SJSA1 (cell line): ENCODE measurements at places on chromosomes 16 and 17. TPM values are rescaled to one million over a fixed set of nuclear protein-coding genes. Genes with fewer than 3 reads are reported as not detected.

GRCh38 chr16:88063211-88063773 lies 112.1 kb downstream of the BANP start:
- no peak overlapping the region for H3K4me3 ChIP-seq
- DNase-seq = no peak
- no peaks in the 10 kb centered on the region for H3K27me3 ChIP-seq
- peak overlapping the region; percentile 62 for H3K27ac ChIP-seq

DNA sequence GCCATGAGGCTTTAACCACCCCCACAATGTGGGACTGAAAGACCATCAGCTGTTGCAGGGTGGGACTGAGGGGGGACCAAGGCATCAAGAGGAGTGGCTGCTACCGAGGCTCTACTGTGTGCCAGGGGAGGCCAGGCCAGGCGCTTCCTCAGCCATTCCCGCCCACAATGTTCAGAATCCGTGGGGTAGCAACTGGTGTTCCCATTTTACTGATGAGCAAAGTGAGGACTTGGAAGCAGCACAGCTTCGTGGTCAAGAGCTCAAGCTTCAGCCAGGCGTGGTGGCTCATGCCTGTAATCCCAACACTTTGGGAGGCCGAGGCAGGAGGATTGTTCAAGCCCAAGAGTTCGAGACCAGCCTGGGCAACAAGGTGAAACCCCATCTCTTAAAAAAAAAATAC lies 65.9 kb downstream of the SCNN1B start:
- H3K4me3 ChIP-seq = no peak overlapping the region
- H3K36me3 ChIP-seq = no peaks in the 10 kb centered on the region
- no peaks in the 10 kb centered on the region for H3K4me1 ChIP-seq
- H3K27me3 ChIP-seq = no peaks in the 10 kb centered on the region
- H3K27ac ChIP-seq = no peak overlapping the region

- DNase-seq = no peak
- peaks cover 9% of the 10 kb centered on the region for H3K27me3 ChIP-seq
- no peaks in the 10 kb centered on the region for H3K4me1 ChIP-seq
- no peak overlapping the region for H3K4me3 ChIP-seq
These were observed 2.5 kb downstream of the ACSM1 start for GRCh38 chr16:20695024-20695423.

- H3K4me3 ChIP-seq = no peak overlapping the region
- DNase-seq = peak; percentile 60
- no peaks in the 10 kb centered on the region for H3K36me3 ChIP-seq
These were observed 88.6 kb downstream of the USP31 start for GRCh38 chr16:23060458-23061320.

DNA sequence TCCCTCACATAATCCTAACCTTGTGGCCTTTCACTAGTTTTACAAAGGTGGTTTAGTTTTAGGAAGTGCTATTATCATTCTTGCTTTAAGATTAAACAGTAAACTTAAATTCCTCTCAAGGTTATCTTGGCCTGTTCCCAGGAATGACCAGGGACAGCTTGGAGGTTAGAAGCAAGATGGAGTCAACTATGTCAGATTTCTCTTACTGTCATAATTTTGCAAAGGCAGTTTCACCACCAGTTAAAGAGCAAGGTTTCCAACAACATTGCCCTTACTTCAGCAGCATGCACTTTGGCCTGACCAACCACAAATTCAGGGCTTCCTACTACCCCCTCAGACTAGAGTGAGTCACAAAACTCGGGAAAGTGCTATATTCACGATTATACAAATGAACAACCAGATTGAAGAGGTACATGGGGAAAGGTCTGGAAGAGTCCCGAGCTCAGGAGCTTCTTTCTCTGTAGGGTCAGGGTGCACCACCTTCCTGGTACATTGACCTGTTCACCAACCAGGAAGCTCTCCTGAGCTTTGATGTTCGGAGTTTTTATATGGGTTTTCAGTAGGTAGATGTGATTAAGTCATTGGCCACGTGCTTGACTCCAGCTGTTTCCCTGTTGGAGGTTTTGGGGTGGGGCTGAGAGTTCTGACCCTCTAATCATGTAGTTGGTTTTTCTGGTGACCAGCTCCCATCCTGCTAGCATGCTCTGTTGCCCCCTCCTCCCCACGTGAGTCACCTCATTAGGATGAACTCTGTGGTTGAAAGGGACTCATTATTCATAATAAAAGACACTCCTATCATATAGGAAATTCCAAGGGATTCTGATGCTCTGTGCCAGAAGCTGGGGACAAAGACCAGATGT lies 19.4 kb downstream of the RHOT1 start:
- H3K36me3 ChIP-seq = peaks cover 28% of the 10 kb centered on the region
- peak overlapping the region; percentile 14; the same call in 1 of the 2 replicates for H3K27ac ChIP-seq
- no peak overlapping the region for H3K4me3 ChIP-seq
- peak; percentile 72 for DNase-seq

DNA sequence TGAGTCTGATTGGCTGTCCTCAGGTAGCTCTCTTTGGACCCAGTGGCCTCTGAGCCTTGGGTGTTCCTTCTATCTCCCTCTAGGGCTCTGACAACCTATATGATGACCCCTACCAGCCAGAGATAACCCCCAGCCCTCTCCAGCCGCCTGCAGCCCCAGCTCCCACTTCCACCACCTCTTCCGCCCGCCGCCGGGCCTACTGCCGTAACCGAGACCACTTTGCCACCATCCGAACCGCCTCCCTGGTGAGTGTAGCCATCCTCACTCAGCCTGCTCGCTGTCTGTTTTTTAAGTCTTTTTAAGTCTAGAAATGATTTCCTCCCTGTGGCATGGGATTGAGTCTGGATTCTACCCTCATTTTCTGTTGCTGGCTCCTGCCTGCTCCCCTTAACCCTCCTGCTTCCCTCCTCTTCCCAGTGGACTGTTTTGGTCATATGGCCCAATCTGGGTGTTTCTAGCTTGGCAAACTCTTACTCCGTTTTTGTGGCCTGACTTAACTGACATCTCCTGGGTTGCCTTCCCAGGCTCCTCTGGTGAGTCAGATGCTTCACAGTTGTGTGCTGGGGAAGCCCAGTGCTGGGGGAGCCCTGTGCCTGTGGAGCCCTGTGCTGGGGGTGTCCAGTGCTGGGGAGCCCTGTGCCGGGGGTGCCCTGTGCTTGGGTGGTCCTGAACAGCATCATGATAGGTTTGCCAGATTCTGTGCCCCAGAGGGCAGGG lies 9.9 kb downstream of the TAOK2 start:
- H3K4me3 ChIP-seq = no peak overlapping the region
- no peaks in the 10 kb centered on the region for H3K27me3 ChIP-seq
- H3K27ac ChIP-seq = no peak overlapping the region
- peaks cover 100% of the 10 kb centered on the region for H3K36me3 ChIP-seq
- no peaks in the 10 kb centered on the region for H3K4me1 ChIP-seq

DNA sequence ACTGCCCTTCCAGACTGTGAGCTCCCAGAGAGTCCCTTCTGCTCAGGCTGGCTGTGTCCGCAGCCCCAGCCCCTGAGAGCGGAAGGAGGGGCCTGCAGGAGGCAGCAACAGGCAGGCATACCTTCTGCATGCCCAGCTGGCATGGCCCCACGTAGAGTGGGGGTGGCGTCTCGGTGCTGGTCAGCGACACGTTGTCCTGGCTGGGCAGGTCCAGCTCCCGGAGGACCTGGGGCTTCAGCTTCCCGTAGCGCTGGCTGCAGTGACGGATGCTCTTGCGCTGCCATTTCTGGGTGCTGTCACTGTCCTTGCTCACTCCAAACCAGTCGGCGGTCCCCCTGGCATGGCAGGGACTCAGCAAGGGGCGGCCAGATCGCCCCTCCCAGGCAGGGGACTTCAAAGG lies 9.0 kb downstream of the RHBDF1 start:
- H3K27me3 ChIP-seq = no peaks in the 10 kb centered on the region
- no peaks in the 10 kb centered on the region for H3K4me1 ChIP-seq
- DNase-seq = no peak
- no peak overlapping the region for H3K4me3 ChIP-seq
- H3K36me3 ChIP-seq = peaks cover 75% of the 10 kb centered on the region

DNA sequence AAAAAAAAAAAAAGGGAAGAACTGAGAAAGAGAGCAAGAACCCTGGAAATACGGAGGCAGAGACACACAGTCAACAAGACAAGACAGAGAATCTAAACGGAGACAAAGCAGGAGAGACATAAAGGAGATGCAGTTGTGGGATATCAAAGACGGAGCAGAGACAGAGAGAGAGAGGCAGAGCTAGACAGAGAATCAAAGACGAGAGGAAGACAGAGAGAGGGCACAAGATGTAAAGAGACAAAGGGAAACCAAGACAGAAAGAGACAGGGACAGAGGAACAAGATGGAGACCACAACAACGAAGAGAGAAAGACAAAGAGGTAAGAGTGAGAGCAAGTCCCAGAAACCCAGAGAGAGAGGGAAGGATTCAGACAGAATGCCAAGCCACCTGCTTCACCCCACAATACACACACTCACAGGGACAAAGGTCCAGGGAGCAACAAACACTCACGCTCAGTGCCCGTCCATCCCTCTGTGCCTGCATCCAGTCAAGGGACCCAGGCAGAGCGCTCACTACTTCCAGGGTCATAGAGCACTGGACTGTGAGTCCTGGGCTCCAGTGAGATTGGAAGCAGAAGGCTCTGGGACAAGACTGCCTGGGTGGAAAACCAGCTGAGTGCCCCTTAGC lies 88.9 kb downstream of the C16orf78 start:
- H3K36me3 ChIP-seq = no peaks in the 10 kb centered on the region
- H3K4me3 ChIP-seq = no peak overlapping the region
- no peaks in the 10 kb centered on the region for H3K27me3 ChIP-seq
- DNase-seq = no peak

GRCh38 chr17:17084941-17085340 lies 42.7 kb downstream of the MPRIP start:
- H3K4me1 ChIP-seq = no peaks in the 10 kb centered on the region
- H3K36me3 ChIP-seq = peaks cover 93% of the 10 kb centered on the region
- H3K27ac ChIP-seq = no peak overlapping the region
- no peaks in the 10 kb centered on the region for H3K27me3 ChIP-seq
- DNase-seq = no peak
- no peak overlapping the region for H3K4me3 ChIP-seq

DNA sequence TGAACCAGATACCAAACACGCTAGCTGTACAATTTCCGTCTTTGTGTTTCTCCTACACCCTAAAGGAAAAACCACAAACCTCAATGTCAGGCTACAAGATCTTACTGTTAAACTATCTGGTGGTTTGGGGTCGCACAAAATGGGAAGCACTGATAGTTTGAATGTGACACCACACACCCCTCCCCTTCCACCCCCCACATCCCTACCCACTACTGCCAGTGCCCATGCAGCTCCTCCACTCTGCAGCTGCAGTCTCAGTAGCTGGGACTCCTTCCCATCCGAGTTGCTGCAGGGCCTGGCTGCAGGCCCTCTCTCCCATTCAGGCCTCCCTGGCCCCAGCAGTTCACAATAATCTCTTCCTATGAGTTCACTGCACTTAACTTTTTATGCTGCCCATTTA lies 18.4 kb downstream of the TRAP1 start:
- no peaks in the 10 kb centered on the region for H3K4me1 ChIP-seq
- DNase-seq = no peak
- H3K27me3 ChIP-seq = no peaks in the 10 kb centered on the region
- no peak overlapping the region for H3K4me3 ChIP-seq
- no peaks in the 10 kb centered on the region for H3K36me3 ChIP-seq

DNA sequence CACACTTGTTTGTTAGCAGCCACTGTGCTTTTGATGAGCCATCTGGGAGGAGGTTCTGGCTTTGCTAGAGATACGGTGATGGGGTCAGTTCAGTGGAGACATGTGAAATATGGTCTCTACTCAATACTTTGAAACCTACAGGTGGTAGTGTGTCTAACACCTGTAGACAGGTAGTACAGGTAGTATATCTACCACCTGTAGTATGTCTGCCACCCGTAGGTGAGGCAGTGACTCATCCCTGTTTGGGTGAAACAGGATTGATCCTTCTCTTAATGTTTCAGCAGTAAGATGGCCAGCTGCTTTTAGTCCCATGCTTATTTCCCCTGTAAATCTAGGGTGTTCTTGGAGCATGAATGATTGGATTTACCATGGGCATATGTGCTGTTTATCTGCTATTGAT lies 240.8 kb downstream of the SNX29 start:
- H3K4me1 ChIP-seq = no peaks in the 10 kb centered on the region
- no peak overlapping the region for H3K27ac ChIP-seq
- no peak overlapping the region for H3K4me3 ChIP-seq
- no peak for DNase-seq
- no peaks in the 10 kb centered on the region for H3K27me3 ChIP-seq

DNA sequence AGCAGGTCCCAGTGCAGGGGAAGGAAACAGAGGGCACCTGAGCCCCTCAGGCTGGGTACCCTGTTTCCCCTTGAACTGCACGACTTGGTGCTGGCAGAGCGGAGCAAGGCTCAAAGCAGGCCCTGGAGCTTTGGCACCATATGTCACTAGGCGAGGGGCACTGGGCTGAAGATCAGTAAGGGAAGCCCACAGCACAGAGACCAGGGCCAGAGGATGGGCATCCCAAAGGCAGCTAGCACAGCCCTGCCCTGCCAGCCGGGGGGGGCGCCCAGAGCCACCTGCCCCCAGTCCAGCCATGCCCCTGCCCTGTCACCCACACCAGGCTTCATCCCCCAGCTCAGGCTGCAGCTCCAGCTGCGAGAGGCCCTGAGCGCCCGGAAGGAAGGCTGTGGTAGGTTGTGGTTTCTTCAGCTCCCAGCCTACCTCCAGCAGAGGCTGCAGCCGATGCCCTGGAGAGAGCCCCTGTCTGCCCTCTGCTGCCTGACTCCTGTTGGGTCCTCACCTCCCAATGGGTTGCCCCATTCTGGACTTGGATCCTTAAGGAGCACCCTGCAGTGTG lies 10.9 kb downstream of the NHERF1 start:
- H3K4me1 ChIP-seq = peaks cover 57% of the 10 kb centered on the region
- DNase-seq = peak; percentile 62
- H3K4me3 ChIP-seq = no peak overlapping the region
- no peaks in the 10 kb centered on the region for H3K27me3 ChIP-seq

DNA sequence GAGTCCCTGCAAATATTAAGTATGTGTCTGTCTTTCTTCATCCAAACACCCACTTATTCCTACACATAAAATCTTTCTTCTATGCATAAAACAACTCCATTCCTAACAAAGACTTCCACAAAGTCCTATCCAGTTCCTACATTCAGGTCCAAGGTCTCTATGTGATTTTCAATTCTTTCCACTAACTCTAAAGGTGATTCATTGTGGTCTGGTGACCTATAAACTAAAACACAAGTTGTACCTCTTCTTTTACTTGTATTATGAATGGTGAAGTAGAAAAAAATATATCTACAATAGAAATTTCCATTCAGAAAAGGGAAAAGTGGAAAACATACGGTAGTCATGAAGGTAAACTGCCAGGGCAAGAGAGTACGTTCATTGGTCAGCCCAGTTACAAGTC lies 56.6 kb downstream of the USP32 start:
- H3K36me3 ChIP-seq = peaks cover 19% of the 10 kb centered on the region; the same call in 1 of the 2 replicates
- H3K4me1 ChIP-seq = no peaks in the 10 kb centered on the region
- no peak overlapping the region for H3K4me3 ChIP-seq
- no peak overlapping the region for H3K27ac ChIP-seq
- DNase-seq = no peak

The C16orf46 gene
- 0.18 TPM in 1 of 2 replicates, not detected in the other for total RNA-seq

The DYNLRB2 gene
- total RNA-seq = not detected in 2 replicates
